ENCODE measurements at places on chromosomes 2 and 18.

DNA sequence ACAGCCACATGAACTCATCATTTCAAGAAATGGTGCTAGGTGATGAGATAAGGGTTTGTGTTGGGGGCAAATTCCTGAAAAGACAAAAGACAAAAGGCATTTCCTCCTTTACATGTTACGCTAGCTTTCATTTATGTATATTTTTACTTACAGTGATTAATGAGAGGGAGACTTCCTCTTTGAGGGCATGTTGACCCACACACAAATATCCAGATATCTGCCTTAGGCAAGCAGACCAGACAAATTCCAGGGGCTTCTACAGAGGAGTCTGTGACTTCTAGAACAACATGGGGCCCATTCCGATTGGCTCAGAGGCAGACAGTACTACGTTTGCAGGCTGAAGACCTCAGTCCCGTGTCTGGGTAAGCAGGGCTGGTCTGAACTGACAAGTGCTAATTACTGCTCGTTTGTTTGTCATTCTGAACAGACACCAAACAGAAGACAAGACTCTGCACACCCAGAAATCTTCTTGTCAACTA, 74.8 kb upstream of the ST6GAL2 start:
- no peak for DNase-seq

GRCh38 chr2:31193806-31194205, 23.5 kb downstream of the CAPN14 start:
- no peak for DNase-seq

- DNase-seq: no peak
Observed at GRCh38 chr2:236177967-236178889, 10.0 kb upstream of the GBX2 start.

DNA sequence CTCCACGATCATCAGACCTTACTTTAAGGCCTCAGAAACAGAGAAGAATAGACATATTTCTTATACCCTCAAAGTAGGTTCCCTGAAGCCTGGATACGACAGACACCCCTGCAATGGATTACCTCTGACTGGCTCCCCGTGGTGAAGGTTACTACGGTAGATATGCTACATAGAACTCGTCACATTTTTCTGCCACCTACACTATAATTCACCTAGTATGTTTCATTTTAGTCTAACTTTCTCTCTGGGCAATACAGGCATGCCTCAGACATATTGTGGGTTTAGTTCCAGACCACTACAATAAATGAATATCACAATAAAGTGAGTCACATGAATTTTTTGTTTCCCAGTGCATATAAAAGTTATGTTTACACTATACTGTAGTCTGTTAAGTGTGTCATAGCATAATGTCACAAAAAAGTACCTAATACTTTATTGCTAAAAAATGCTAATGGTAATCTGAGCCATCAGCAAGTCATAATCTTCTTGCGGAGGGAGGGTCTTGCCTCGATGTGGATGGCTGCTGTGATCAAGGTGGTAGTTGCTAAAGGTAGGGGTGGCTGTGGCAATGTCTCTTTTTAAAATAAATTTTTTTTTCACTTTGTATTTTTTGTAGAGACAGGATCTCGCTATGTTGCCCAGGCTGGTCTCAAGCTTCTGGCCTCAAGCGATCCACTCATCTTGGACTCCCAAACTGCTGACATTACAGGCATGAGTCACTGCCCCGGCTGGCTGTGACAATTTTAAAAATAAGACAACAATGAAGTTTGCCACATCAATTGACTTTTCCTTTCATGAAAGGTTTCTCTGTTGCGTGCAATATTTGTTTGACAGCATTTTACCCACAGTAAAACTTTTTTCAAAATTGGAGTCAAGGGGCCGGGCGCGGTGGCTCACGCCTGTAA, 64.6 kb downstream of the TGIF1 start:
- no peak for DNase-seq

DNA sequence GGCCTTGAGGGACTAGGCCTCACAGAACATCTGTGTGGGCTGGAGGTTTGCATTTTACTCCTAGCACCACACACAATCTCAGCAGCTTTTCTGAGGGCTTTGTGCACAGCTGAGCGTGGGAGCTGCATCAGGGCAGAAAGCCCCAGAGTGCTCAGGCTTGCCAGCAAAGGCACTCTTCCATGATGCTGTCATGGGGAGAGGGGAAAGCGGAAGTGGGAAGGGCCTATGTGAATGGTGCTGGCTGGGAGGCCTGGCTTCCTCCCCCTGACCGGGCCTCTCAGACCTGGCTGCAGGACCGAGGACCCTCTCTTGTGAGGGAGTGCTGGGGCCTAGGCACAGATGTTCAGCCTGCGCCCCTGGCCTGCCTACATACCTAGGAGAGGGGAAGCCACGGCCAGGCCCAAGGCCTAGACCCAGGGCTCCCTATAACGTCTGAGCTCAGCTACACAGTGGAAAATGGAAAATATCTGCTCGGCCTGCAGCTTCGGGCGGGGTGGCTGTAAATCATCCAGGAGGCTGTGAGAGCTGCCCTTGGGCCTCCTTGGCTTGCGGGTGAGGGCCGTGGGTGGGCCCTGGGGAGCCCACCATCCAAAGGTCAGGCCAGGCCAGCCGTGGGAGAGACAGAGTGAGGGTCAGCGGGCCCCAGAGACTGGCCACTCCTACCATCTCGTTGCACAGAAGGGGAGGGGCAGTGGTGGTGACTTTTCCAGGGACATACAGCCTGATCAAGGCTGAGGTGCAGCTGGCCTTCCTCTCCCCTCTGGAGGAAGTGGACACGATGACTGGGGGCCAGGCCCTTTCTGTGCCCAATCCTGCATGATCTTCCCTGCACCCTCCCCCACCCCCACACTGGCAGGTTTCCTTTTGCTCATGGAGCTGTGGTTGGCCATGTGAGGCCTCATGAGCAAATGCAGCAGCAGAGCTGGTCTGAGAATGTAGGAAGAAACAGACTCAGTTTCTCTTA, 22.8 kb downstream of the GLI2 start:
- no peak for DNase-seq

DNA sequence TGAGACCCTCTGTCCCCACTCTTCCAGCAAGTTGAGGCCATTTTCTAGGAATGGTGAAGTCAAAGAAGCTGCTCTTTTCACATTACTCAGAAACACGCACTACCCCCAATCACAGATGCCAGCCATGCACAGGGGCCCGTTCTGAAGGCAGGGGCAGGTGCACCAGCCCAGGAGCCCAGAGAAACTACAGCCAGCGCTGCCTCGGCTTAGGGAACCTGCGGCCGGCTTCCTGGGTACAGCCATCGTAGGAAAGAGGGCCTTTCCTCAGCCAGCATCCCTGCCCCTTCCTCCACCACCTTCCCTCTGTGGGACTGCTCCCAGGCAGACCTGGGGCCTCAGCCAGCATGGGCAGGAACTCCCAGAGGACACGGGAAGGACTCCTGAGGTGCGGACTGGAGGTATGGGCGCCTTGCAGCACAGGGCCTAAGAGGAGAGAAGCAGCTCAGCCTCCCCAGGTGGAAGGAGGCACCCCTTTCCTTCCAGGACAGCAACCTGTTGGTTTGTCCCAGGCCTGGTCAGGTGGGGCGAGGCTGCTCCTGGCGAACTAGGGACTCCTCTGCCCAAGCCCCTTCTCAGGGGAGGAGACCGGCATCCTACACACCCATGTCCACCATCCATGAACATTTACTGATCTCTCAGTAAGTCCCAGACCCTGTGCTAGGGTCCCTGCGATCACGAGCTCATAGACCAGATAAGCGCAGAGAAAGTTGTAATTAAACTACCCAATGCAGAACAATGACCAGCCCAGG, 99.0 kb upstream of the ID2 start:
- DNase-seq: no peak

- DNase-seq: no peak
Observed at GRCh38 chr2:195863564-195863963, 205.1 kb downstream of the DNAH7 start.

GRCh38 chr2:222751238-222751637, 79.8 kb downstream of the MOGAT1 start:
- no peak for DNase-seq

- DNase-seq: no peak
Observed at GRCh38 chr2:222973237-222973636, 78.8 kb upstream of the KCNE4 start.

GRCh38 chr2:72894514-72894913, 7.3 kb downstream of the SPR start:
- no peak for DNase-seq

DNA sequence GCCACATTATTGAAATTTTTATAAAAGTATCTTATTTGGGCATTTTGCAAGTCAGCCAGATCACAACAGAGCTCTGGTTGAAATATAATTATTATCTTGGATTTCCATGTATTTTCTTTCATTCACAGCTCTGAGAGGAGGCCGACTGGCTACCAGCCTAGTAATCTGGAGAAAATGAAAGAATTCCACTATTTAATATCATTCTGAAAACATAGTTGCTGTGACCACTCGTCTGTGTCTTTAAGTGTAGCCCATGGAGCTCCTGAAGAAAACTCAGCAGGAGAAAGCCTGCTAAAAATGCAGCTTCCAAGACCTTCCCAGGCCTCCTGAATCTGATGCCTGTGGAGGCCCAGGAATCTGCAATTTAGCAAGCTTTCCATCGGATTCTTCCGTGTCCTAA, 114.7 kb downstream of the SH3BP4 start:
- no peak for DNase-seq

- no peak for DNase-seq
Observed at GRCh38 chr2:240741091-240741490, 49.4 kb downstream of the AQP12A start.

GRCh38 chr2:233075966-233076339, 15.8 kb downstream of the INPP5D start:
- no peak for DNase-seq

DNA sequence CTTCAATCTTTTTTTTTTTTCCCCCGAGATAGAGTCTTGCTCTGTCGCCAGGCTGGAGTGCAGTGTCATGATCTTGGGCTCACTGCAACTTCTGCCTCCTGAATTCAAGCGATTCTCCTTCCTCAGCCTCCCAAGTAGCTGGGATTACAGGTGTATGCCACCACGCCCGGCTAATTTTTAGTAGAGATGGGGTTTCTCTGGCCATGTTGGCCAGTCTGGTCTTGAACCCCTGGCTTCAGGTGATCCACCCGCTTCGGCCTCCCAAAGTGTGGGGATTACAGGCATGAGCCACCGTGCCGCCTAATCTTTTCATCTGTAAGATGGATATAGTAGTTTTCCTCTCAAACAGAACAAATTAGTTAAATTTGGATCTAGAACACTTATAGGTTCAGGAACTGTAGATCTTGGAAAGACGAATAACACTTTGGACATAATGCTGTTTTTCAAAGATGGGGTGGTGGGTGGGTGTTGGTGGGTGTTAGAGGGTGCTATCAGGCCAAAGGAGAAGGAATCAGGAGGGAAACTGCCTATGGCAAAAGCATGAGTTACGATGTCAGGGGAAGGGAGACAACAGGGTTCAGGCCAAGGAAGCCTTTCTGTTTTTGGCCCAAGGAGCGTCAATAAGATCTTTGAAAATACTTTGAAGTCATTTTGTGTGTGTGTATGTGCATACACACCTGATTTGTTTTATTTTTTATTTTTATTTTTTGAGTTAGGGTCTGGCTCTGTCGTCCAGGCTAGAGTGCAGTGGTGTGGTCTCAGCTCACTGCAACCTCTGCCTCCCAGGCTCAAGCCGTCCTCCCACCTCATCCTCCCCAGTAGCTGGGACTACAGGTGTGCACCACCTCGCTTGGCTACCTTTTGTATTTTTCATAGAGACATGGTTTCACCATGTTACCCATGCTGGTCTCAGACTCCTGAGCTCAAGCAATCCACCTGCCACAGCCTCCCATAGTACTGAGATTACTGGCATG, 6.8 kb downstream of the RPL37A start:
- no peak for DNase-seq

DNA sequence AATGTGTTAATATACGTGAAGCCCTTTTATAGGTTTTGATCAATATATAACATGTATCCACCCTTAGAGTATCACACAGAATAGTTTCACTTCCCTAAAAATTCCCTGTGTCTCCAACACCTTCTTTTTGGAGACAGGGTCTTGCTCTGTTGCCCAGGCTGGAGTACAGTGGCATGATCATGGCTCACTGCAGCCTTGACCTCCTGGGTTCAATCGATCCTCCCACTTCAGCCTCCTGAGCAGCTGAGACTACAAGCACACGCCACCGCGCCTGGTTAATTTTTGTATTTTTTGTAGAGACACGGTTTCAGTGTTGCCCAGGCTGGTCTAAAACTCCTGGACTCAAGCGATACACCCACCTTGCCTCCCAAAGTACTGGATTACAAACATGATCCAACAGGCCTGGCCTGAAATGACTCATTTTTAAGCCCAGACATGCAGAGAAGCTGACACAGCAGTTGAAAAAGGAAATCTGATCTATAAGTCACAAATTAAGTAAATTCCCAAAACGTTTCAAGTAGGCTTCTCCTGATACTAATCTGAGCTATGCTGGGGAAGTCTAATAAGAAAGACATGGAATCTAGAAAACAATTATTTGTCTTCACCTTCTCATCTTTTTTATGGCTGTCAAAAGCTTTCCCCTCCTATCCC, 2.9 kb downstream of the DUSP11 start:
- DNase-seq: no peak

- DNase-seq: no peak
Observed at GRCh38 chr2:95267458-95268210, 6.6 kb upstream of the PROM2 start.

GRCh38 chr2:240822280-240822847, 2.3 kb upstream of the KIF1A start:
- DNase-seq: no peak

DNA sequence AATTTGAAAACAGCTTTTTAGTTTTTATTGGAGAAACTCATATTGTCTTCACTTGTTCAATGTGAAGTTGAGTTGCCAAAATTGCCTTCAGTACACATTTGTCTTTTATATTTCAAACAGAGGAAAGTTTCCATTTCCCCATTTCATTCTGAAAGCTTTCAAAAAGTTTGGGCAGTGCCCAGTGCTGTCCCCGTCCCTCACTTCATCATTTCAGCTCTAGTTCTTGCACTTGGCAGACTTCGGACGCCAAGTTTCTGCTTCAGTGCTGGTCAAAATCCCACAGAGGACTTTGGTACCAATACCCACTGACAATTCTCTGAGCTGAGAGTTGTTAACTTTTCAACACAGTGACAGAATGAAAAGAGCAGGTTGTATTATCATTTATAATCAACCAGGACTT, 43.4 kb upstream of the AQP4 start:
- DNase-seq: no peak

DNA sequence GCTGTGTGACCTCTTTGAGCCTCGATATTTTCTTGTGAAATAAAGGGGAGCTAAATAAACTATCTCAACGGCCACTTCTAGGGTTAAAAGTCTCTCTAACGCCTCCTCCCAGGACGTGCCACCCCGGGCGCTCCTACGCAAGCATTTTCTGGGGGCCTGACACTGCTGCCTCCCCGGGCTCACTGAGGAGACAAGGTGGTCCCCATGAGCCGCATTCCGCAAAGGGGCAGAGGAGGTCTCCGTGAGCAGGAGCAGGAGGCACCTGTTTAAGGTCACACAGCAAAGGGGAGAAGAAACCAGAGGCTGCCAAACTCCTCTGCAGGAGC, 913 bp upstream of the WNT10A start:
- no peak for DNase-seq
